ENCODE measurements at places on chromosomes 5 and 9.

DNA sequence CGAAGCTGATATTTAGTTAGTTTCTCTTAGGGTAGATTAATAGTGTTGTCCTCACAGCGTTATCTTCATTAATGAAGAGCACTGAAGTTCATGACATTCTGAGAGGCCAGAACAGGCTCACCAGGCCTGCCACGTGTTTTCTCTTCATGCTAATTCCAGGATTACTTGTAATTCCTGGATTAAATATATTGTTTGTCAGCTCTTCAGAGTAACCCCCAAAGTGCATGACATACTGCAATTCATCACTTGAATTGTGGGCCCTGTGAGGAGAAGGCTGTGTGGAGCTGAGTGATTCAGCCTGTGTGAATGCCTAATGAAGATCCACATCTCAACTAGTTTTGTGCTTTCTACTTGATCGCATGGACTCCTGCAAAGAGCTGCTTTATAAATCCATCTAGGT, 401.0 kb upstream of the ADAMTSL1 start:
- no peak for DNase-seq

- no peak for DNase-seq
These were observed 42.7 kb downstream of the ACER2 start for GRCh38 chr9:19451240-19452087.

GRCh38 chr9:130682421-130683121, 11.0 kb upstream of the EXOSC2 start:
- peak; percentile 29 for DNase-seq

DNA sequence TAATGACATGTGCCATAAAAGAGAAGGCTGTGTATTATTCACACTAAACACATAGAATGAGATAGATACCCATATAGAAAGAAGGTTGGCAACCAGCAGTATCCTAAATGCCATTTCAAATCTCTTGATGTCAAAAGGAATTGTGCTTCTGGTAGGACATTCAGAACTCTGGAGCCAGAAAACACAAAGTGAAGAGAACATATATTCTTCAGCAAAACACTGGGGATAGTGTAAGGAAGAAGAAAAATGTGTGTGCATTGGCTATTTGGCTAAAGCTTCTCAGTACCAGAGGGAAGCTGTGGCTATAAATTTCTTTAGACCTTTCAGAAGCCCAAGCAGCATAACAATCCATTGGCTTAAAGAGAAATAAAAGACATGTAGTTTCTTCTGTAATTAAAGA, 551.6 kb upstream of the C9orf72 start:
- DNase-seq = no peak

DNA sequence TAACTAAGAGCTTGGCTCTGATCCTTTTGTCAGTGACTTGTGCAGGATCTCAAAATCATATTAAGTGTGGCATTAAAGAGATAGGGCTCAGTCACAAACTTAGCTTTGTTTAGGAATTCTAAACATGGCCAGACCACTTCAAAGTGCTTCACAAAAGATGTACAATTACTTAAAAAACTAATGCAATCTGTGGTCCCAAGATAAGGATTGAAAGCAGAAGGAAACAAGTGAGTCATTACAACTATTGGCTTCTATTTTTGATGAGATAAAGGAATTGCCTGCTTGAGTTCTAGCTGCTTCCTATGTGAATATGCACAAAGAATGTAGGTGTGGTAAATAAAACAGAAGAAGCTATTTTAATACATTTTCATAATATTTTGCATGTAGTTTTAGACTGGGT, 44.9 kb upstream of the SLC12A2 start:
- no peak for DNase-seq

DNA sequence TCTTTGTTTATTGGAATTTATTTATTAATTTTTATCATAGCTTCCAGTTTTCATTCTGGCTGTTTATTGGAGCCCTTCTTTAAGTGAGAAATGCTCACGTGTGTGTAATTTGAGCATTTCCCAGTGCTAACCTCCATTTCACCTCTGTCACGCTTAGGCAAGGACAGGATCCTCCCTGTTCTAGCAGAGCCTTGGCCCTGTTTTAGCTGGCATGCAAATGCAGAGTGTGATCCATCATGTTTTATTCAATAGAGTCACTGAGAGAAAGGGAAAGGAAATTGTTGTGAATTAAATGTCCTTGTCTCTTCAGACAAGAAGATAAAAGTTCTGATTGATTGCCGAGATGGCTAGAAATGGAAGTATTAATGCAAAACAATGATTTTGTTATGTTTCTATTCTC, 137.3 kb upstream of the ACO1 start:
- DNase-seq = no peak

- no peak for DNase-seq
These were observed 46.5 kb downstream of the AUH start for GRCh38 chr9:91315191-91315590.

DNA sequence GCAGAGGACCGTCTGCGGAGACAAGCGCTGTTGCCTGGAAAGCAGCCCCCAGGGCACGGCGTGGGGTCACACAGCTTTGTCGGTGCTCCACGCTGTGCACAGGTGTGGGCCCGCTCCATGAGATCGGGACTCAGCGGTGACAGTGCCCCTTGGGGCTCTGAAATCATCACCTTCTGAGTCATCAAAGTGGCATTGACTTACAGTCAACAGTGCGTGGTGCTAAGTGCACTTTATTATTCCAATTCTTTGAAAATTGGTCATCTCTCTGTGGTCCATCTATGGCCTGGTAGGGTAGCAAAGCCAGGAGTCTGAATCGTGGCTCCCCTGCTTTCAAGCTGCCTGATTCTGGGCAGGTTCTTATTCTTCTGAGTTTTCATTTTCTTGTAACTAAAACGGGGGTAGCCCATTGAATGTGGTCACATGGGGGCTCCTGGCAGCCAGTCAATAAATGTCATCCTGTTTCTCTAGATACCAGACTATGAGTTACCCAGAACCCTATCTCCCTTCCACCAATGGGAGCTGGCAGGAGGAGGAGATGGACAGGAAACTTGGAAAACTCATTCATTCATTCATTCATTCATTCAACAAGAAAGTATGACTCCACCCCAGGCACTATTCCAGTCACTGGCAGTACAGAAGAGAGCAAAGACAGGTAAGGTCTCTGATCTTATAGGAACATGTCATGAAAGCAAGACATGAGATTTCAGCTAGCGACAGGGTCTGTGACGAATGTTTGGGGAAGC, 20.3 kb upstream of the UNC5A start:
- DNase-seq = no peak

DNA sequence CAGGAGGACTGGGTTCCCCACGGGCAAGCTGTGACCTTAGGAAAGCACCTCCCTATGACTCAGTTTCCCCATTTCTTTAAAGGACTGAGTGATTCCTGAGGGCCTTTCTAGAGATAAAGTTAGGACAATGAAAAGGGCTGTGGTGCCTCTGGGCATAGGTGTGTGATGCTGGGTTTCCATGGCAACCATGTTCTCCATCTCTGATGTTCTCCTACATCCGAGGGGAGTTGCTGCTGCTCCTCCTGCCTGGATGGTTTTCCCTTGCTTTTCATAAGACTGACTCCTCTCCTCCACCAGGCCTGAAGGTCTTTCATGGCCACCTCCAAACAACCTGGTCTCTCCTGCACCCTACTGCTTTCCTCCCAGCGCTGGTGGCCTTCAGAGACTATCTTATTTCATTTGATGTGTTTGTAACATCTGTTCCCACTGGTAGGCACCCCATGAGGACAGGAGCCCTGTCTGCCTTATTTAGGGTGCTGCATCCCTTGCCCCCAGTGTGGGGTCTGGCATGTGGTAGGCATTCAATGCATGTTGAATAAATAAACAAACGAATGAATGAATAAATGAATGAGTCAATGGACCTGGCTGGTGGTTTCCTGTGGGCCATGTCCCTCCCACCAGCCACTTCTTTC, 112.2 kb upstream of the HAND1 start:
- DNase-seq = no peak

DNA sequence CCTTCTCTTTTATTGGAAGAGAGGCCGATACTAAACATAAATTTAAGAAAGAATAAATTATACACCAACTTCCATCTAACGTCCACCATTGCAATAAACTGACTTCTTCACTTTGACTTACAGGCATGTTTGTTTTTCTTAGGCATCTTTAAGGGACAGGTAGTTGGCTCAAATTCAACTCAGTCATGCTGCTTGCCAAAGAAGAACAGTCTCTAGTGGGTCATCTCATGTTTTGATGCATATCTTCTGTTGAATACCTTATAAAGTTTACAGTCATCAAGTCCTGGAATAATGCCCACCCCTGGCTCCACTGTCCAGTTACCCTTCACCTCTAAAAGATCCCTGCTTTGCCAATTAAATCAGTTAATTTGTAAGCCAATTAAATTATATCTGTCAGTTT, 328.2 kb upstream of the GRAMD2B start:
- no peak for DNase-seq

GRCh38 chr9:131214286-131214856, 61.9 kb downstream of the FAM78A start:
- DNase-seq = no peak

- DNase-seq = no peak
These were observed 5.4 kb upstream of the B4GALT1 start for GRCh38 chr9:33172256-33173238.

- no peak for DNase-seq
These were observed 638.1 kb downstream of the ACTL7B start for GRCh38 chr9:108217431-108218349.

GRCh38 chr5:160152901-160153300, 33.7 kb upstream of the PWWP2A start:
- no peak for DNase-seq

GRCh38 chr5:132355140-132355765, 14.3 kb upstream of the SLC22A5 start:
- no peak for DNase-seq

DNA sequence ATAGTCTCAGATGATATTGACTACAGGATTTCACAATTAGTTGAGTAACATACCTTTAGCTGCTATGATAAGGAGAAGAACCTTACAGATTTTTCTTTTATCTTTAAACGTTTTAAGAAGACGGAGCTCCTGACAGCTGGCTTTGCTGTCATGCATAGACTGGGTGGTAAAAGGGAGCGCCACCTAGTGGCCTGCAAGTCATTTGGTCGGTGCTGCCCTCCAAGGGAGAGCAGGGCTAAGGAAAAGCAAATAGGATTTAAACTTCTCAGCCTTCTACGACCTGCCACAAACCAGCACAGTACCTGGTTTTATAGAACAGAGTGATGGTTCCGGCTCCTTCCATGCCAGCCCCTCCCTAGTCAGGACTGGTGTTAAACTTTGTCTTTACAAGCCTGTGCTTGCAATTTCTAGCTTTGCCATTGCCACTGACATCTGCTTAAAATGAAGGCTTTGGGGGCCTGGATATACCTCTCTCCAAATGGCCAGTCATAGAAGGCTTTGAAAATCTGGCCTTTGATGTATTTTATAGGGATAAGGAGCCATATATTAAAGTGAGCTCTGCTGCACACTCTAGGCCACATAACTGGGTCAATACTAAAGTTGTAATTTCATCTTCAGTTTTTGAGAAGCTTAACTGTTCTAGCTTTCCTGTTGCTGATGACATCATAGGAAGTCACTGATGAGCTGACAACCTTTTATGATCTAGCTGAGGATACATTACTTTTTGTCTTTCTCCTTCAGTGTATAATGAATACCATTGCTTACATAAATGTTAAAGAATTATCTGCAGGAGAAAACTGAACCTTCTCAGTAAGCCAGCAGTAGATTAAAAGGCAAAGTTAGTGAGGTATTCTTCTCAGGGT, 31.1 kb upstream of the ADAMTSL1 start:
- no peak for DNase-seq

DNA sequence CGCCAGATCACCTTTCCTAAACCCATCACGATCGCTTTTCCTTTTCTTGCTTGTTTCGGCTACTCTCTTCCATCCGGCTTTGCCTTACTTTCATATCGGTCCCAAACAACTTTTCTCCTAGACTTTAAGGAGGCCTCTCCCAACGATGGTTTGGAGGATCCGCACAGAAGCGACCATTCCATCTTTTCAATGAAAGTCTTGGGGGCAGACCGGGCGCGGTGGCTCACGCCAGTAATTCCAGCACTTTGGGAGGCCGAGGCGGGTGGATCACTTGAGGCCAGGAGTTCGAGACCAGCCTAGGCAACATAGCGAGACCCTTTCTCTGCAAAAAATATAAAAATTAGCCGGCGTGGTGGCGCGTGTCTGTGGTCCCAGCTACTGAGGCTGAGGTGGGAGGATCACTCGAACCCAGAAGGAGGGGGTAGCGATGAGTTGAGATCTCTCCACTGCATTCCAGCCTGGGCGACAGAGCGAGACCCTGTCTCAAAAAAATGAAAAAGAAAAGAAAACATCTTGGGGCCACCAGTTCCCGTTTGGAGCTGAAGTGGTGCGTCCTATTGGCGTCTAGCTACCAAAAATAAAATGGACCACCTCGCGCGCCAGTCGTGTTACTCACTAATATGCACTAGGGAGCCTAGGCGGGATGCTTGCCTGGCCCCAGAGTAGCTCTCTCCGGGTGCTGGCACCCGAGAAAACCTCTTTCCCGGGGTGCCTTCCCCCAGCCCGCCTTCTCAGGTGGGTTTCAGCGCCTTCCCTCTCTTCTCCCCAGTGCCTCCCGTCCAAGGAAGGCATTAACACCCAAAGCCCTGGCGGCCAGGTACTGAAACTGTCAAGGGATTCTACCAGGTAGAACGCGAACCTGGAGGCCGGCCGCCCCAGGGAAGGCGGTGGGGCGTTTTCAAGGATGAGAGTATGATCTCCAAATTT, 800 bp upstream of the AP3B1 start:
- DNase-seq = peak; percentile 15

GRCh38 chr9:130426883-130427282, 17.9 kb upstream of the ASS1 start:
- DNase-seq = no peak

DNA sequence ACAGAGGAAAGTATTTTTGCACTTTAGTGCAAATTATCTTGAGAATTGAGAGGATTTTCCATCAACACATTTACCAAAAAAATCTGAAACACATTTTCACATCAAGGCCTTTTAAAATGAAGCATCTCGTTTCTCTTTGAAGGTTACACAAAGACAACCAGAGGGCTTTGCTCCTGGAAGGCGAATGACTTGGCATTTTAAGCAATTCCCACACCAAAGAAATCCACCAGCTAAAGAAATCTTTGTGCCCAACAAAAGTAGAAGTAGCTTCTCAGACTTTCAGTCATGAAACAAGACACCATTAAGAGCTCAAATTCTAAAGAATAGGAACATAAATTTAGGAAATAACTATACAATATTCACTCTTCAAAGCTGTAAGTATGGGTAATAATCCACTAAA, 59.9 kb downstream of the HABP4 start:
- DNase-seq = no peak

GRCh38 chr9:37056046-37056920, 22.2 kb upstream of the PAX5 start:
- DNase-seq = no peak

DNA sequence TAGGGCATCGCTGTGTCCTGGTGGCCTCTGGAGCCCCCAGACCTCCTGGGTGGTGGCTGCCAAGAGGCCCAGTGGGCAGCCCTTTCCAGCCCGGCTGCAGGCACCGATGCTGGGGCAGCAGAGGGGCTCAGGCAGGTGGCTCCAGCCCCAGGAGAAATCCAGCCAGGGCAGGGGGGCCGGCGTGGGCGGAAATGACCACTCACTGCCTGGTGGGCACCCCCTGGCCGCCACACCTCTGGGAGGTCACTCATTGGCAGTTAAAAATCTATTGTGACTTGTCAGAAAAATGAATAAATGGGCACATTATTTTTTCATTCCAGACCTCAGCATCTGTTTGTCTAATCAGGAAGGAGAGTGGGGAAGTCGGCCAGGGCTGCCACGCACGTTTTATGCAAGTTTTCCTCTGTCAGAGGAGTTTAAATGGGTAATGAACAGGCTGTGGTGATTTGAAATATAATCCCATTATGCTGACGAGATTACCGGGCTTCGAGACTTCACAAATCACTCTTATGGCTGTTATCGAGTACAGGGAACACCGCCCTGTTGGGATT, 171.9 kb downstream of the GAPVD1 start:
- DNase-seq = no peak

Measured in activated gamma-delta T cell treated with anti-CD3 and anti-CD28 coated beads, Interleukin-2, amount 50 U/mL, for 16 hours (primary cell).